ENCODE measurements at places on chromosomes 2 and 18. TPM values are rescaled to one million over a fixed set of nuclear protein-coding genes. Genes with fewer than 3 reads are reported as not detected.
A peak's percentile ranks its signal among the peaks of the same experiment; 100 is the strongest.

DNA sequence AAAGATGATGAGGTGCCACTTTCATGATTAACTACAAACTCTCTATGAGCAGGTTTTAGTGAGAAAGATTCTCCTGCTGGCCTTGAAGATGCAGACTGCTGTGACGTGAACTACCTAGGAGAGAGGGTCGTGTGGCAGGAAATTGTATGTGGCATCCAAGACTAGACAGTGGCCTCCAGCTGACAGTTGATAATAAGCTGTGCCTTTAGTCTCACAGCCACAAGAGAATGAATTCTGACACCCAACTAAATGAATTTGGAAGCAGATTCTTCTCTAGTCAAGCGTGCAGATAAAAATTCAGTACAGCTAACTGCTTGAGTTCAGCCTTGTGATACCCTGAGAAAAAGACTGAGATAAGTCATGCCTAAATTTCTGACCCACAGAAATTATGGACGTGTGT is 169.0 kb upstream of the COL3A1 start:
- H3K36me3 ChIP-seq: no peaks in the 10 kb centered on the region
- H3K4me1 ChIP-seq: no peaks in the 10 kb centered on the region
- DNase-seq: no peak
- H3K27me3 ChIP-seq: no peaks in the 10 kb centered on the region

C1QL2 gene
- total RNA-seq: not detected

GRCh38 chr2:47297767-47298425 is 105.1 kb upstream of the MSH2 start:
- H3K27me3 ChIP-seq: no peaks in the 10 kb centered on the region
- no peak for DNase-seq
- no peak overlapping the region for H3K4me3 ChIP-seq
- H3K4me1 ChIP-seq: peaks cover 22% of the 10 kb centered on the region
- no peaks in the 10 kb centered on the region for H3K36me3 ChIP-seq
- H3K27ac ChIP-seq: no peak overlapping the region

ANO7 gene
- total RNA-seq: 0.36 TPM

KIAA2012 gene
- not detected for total RNA-seq

SCN3A gene
- 0.10 TPM for total RNA-seq

PFN4 gene
- 0.45 TPM for total RNA-seq

DNA sequence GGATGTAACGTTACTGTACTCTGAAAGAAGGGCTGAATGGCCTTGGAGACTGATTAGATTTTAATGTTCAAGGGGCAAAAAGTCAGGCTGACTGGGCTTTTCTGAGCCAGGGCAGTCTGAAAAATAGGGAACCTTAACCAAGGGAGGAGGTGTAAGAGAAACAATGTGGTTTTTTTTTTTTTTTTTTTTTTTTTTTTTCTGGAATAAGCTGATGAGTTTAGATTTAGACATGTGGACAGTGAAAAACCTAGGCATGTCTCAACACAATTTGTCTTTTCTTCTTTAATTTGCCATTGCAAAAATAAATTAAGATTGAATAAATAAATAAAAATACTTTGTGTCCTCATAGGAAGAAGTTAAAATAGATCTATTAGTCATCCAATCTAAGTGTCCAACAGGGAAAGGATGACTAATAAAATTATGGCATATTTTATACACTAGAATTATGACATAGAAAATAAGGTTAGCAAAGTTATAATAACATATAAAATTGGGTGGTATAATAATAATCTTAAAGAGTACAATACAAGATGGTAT is 237.6 kb upstream of the TRIB2 start:
- H3K27ac ChIP-seq: no peak overlapping the region
- H3K36me3 ChIP-seq: no peaks in the 10 kb centered on the region
- H3K4me3 ChIP-seq: no peak overlapping the region
- H3K4me1 ChIP-seq: no peaks in the 10 kb centered on the region

GRCh38 chr2:46488389-46488788 is 9.0 kb downstream of the TMEM247 start:
- H3K36me3 ChIP-seq: no peaks in the 10 kb centered on the region
- H3K4me3 ChIP-seq: no peak overlapping the region
- peaks cover 28% of the 10 kb centered on the region for H3K4me1 ChIP-seq
- H3K27ac ChIP-seq: no peak overlapping the region

GRCh38 chr2:10721396-10722251 is at the start of gene ATP6V1C2:
Gene ATP6V1C2, plus strand, starts transcription at chr2:10721630. Its CDS starts 1,220 bp downstream, at chr2:10722850.
- H3K4me3 ChIP-seq: peak within 1 kb of the TSS; percentile 59
- no peak within 1 kb of the TSS for H3K27ac ChIP-seq
- H3K4me1 ChIP-seq: peaks cover 6% of the 10 kb centered on the region
- H3K27me3 ChIP-seq: no peaks in the 10 kb centered on the region
- H3K36me3 ChIP-seq: no peaks in the 10 kb centered on the region

- H3K36me3 ChIP-seq: peaks cover 8% of the 10 kb centered on the region
- no peaks in the 10 kb centered on the region for H3K27me3 ChIP-seq
- no peak overlapping the region for H3K4me3 ChIP-seq
- H3K27ac ChIP-seq: no peak overlapping the region
- no peaks in the 10 kb centered on the region for H3K4me1 ChIP-seq
These were observed 236.6 kb downstream of the GLI2 start for GRCh38 chr2:120972286-120972685.

DNA sequence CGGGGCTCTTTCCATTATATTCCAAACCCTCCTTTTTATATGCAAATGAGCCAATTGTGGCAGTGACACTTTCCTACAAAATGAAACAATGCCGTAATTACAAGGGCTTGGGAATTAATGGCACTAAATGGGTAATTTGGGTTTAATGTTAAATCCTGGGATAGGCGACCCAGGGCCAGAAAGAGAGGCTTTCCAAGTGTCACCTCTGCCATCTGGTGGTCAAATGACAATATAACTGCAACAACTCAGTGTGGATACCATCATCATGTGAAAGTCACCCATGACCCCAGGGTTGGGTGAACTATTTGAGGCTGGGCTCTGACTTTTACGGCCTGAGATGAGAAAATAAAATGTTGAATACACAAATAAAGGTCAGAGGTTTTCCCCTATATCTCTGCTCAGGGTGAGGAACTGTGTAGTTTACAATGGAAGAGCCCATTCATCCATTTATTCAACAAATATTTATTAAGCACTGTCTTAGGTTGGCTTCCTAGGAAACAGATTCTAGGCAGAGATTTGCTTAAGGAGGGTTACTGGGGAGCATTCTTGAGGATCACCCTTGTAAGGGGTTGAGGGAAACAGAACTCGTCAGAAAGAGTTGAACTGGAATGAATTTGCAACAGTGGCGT is 13.6 kb upstream of the THADA start:
- no peaks in the 10 kb centered on the region for H3K4me1 ChIP-seq
- no peak overlapping the region for H3K4me3 ChIP-seq
- no peaks in the 10 kb centered on the region for H3K27me3 ChIP-seq

PROKR1 gene
- not detected for total RNA-seq

POTEI gene
- total RNA-seq: not detected

DNA sequence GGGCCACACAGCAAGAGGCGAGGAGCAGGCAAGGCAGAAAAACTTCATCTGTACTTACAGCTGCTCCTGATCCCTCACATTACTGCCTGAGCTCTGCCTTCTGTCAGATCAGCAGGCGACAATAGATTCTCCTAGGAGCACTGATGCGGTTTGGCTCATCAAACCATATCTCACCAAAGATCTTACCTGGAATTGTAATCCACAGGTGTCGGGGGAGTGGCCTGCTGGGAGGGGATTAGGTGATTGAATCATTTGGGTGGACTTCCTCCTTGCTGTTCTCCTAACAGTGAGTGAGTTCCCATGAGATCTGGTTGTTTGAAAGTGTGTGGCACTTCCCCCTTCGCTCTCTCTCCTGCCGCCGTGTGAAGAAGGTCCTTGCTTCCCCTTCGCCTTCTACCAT is 647.3 kb downstream of the SOCS6 start:
- no peak overlapping the region for H3K4me3 ChIP-seq
- no peak overlapping the region for H3K27ac ChIP-seq
- no peak for DNase-seq
- no peaks in the 10 kb centered on the region for H3K27me3 ChIP-seq
- no peaks in the 10 kb centered on the region for H3K36me3 ChIP-seq
- no peaks in the 10 kb centered on the region for H3K4me1 ChIP-seq

- no peak overlapping the region for H3K4me3 ChIP-seq
- H3K27me3 ChIP-seq: no peaks in the 10 kb centered on the region
- peaks cover 29% of the 10 kb centered on the region for H3K4me1 ChIP-seq
- no peak for DNase-seq
These were observed 87.6 kb downstream of the CDC42EP3 start for GRCh38 chr2:37583867-37584266.
